ENCODE measurements at places on chromosomes 12 and 14.
A peak's percentile ranks its signal among the peaks of the same experiment; 100 is the strongest.

- DNase-seq: peak; percentile 23
Measured at GRCh38 chr12:33605757-33606156, 166.1 kb upstream of the SYT10 start.

- DNase-seq: no peak
Measured at GRCh38 chr14:55948399-55948798, 169.8 kb upstream of the PELI2 start.

DNA sequence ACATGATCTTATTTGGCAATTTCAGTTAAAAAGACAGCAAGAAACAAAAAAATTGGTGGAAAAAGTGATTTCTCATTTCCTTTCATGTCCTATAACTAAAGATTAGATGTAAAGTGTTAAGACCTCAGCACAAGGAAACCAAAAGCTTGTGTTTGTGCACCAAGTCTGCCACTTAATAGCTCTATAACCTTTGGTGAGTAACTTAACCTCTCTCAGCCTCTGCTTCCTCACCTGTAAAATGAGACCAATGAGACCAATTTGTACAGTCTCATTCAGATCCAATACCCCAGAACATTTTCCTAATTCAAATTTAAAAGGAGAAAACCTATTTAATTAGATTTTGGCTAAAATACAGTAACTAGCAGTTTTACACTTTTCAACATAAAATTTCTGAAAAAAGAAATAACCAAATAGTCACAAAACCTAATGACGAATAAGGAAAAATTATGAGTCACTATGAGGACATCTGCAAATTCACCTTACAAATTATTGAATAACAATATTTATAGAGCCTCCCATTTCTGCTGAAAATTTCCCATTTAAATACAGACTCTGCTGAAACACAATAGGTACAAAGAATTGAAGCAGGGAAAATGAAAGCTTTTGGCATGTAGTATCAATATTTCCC, 71.1 kb downstream of the EPS8 start:
- no peak for DNase-seq

- DNase-seq: no peak
Measured at GRCh38 chr14:61112506-61112905, 131.5 kb downstream of the SLC38A6 start.

DNA sequence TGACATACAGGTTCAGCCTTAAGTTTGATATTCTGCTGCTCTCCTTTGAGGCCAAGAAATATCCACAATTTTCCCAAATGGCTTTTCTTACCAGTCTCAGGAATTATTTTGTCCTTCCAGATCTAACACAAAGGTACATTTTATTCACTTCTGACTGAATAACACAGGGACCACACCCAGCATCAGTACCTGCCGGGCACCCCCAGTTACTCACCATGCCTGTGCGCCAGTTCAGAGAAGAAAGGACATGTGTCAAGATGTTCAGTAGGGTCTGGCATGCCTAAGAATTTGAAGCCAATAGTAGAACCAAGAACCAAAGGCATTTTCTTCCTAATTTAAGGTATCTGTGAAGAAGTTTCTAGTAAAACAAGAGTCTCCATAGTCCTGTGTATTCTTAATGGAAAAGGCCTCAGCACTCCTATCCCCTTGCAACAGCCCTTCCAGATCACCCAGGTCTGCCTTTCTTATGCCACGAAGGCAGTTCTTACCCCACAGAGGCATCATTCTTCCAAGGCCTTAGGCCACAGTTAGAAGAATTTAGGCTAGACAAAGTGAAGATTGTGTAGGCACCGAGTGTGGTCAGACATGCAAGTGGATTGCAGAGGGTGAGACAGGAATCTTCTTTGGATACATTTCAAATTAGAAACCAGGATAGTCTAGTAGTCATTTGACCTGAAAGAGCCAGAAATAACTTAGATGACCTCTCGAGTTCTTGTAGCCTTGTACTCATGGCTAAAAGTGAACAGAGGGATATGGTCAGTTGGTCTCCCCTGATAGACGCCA, 140.1 kb upstream of the HIF1A start:
- no peak for DNase-seq

Data from Calu3 (cell line).